ENCODE measurements at places on chromosomes 7 and 10.
A peak's percentile ranks its signal among the peaks of the same experiment; 100 is the strongest.

- no peak for DNase-seq
Measured at GRCh38 chr7:6476596-6477317, 29.0 kb upstream of the DAGLB start.

DNA sequence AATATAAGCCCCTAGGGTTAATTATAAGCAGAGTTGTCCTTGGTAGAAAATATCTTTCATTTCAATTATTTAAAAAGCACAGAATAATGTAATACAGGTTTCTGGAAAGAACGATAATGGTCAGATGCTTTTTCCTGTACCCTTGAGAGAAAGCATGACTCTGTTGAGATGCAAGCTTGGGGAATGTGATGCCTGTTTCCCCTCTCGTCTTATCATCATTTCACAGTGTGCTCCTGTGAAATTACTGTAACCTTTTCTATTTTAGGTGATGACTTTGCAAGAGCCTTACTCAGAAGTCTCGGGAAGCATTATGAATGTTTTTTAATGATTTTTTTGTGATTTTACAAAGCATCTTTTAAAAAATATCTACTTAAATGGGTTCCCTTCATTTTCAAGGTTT is 243.0 kb downstream of the POLR1F start:
- no peak for DNase-seq

- peak; percentile 62 for DNase-seq
Measured at GRCh38 chr7:25098096-25099046, 26.7 kb downstream of the CYCS start.

DNA sequence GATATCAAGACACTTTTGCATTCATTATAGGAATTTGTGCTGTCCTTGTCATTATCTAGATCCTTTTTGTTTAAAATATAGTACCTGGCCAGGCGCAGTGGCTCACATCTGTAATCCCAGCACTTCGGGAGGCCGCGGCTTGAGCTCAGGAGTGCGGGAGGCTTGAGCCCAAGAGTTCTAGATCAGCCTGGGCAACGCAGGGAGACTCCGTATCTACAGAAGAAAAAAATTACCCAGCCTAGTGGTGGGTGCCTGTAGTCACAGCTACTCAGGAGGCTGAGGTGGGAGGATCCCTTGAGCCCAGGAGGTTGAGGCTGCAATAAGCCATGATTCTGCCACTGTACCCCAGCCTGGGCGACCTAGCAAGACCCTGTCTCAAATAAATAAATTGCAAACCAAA is 621 bp upstream of the MORN4 start:
- peak; percentile 17 for DNase-seq

GRCh38 chr10:35377050-35377728 is 40.9 kb downstream of the CCNY start:
- DNase-seq: no peak

GRCh38 chr7:73817121-73817520 is 13.7 kb upstream of the CLDN4 start:
- no peak for DNase-seq

Measured in CD4-positive, alpha-beta T cell treated with Interleukin-15 for 4 hours (primary cell).